Activated T-helper 1 cell treated with anti-CD3 and anti-CD28 coated beads, Interleukin-2, amount 50 U/mL, for 16 hours (primary cell): ENCODE measurements at places on chromosomes 2 and 18.

DNA sequence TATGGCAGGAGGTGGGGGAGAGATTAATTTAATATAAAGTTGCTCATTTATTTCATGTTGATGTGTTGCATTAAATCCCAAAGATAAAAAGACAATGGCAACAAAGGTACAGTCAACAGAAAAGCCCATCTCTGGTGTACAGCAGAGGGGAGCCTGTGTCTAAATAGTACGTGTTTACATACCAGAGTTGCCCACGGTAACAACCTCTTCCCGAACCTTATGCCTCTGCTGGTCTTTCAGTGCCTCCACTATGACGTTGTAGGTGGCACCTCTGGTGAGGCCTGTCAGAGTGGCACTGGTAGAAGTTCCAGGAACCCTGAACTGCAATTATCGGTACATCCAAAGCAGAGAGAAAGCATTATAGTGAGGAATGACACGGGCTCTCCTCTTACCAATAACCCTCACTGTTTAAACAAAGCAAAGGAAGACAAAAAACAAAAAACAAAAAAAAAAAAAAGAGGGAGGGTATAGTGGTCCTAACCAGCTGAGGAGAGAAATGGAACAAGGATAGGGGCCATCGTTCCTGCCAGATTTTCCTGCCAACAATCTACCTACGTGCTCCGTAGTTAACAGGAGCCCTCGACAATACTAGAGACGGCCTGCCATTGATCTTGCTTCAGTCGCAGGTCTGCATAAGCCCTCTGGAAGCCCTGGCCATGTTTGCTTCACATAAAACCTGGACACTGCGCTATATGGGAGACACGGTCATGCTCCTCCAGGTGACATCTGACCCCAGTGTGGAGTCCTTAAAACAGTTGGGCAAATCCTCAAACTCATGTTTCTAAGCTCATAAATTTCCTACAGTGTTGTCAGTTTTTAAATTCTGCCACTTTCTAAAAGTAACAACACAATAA is 58.5 kb downstream of the ATIC start:
- no peak for DNase-seq

GRCh38 chr2:238652053-238652770 is 195.7 kb upstream of the TWIST2 start:
- no peak for DNase-seq

GRCh38 chr2:206970589-206971360 is 31.5 kb downstream of the CPO start:
- no peak for DNase-seq

GRCh38 chr18:3014503-3015203 is 1.7 kb upstream of the LPIN2 start:
- no peak for DNase-seq

- DNase-seq: no peak
Observed at GRCh38 chr2:226187616-226188015, 612.0 kb downstream of the IRS1 start.

GRCh38 chr18:23108496-23108895 is 26.8 kb upstream of the CABLES1 start:
- no peak for DNase-seq

DNA sequence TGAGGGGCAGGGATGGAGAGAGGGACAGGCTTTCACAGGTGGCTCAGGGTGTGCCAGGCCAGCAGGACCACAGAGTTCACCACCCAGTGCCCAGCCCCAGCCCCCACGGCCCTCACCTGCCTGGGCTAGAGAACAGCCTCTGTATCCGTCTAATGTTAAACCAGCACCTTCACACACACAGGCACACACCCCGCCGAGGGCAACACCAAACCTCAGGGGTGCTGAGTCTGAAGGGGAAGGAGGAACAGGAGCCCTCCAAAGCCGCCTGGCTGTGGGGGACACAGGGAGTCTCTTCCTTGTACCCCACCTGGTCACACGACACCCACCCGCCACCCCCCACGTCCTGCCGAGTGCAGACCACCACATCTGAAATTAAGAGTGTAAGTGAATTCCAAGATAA is 205.8 kb upstream of the SALL3 start:
- no peak for DNase-seq

DNA sequence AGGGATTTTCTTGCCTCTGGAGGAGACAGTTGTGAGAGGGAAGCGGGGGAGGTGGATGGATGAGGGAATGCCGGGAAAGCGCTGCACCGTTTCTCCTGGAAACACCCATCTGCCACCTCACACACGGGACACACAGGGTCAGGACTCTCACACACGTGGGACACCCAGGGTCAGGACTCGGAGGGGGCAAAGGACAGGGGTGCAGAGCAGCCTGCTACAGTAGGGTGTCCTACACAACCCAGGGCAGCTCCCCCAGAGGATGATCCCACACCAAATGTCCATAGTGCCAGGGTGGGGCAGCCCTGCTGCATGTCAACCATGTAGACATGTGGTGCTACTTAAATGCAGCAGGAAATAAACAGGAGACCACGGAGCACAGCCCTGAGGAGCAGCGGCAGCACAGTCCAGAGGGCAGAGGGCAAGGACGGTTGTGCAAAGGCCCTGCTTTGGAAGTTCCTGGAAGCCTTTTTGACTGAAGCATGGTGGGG is 5.1 kb downstream of the RAMP1 start:
- no peak for DNase-seq
